ENCODE measurements at places on chromosomes 11 and 22. TPM values are rescaled to one million over a fixed set of nuclear protein-coding genes. Genes with fewer than 3 reads are reported as not detected.

Gene PSMD13
- total RNA-seq: 80.9 TPM

DNA sequence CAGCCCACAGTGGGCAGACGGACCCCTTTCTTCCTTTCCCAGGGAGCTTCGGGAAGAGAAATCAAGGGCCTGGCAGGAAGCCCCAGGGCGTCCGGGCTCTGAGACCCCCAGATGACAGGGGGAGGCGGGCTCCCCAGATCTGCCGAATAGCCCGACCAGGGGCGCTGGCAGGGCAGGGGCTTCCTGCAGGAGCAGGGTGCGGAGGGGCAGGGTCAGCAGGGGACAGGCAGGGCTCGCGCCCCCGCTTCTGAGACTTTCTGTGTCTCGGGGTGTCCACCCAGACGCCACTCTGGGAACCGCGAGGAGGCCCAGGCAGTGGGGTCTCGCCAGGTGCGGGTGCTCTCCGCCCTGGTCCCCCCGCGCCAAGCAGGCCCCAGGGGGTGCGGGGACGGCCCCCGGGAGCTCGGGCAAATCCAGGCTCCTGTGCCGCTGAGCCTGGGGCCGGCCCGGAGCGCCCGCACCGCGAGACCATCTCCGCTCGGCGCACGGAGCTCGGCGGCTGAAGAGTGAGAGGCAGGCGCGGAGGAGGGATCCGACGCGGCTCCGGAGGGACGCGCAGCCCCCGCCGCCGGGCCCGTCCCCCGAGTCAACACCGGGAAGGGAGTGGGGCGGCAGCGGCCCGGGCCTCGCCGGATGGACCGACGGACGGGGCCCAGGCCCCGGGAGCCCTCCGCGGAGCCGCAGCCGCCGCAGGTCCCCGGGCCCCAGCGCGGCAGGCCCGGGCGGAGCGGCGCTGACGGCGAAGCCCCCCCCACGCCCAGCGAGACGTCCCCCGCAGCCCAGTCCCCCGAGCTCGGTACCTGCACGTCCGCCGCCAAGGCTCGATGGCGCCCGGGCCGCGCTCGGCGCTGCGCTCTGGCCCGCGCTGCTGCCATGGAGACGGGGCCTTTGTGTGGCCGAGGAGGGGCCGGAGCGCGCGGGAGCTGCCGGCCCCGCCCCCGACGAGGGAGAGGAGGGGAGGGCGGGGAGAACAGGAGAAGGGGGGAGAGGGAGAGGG lies at the start of gene PLXNB2:
PLXNB2 (minus strand) TSS at position 894 of the 997 bp plus-strand sequence. CDS start 17,062 bp downstream, outside the sequence.
- DNase-seq: peak; percentile 90
- H3K27ac ChIP-seq: peak within 1 kb of the TSS; percentile 5
- H3K4me1 ChIP-seq: peaks cover 5% of the 10 kb centered on the region
- H3K27me3 ChIP-seq: no peaks in the 10 kb centered on the region
- H3K4me3 ChIP-seq: peak within 1 kb of the TSS; percentile 68
- H3K36me3 ChIP-seq: no peaks in the 10 kb centered on the region

- no peak overlapping the region for H3K4me3 ChIP-seq
- no peaks in the 10 kb centered on the region for H3K36me3 ChIP-seq
- H3K4me1 ChIP-seq: peaks cover 7% of the 10 kb centered on the region
- no peaks in the 10 kb centered on the region for H3K27me3 ChIP-seq
- DNase-seq: no peak
- no peak overlapping the region for H3K27ac ChIP-seq
Measured at GRCh38 chr11:35678975-35679374, 16.4 kb downstream of the TRIM44 start.

Gene VWCE
- total RNA-seq: 3.0 TPM

DNA sequence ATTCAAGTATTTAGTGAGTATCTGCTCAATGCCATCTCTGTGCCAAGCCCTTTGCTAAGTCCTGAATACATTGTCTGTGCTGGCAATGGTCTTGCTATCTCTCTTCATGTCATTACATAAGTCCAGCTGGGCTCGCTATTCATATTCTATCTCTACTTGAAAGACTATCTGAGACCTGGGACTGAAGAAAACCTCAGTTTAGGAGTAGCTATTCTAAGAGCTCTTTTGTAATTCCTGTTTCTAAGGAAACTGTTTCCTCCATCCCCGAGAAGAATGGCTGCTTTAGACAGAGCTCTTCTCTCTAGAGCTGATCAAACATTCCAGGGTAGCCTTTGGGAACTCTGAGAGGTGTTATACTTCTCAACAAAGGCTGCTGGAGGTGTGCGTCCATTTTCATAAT lies 33.0 kb downstream of the SLC17A6 start:
- H3K4me3 ChIP-seq: no peak overlapping the region
- no peaks in the 10 kb centered on the region for H3K27me3 ChIP-seq
- H3K27ac ChIP-seq: no peak overlapping the region
- no peaks in the 10 kb centered on the region for H3K4me1 ChIP-seq
- H3K36me3 ChIP-seq: no peaks in the 10 kb centered on the region
- no peak for DNase-seq

- no peaks in the 10 kb centered on the region for H3K36me3 ChIP-seq
- no peak for DNase-seq
- H3K4me1 ChIP-seq: no peaks in the 10 kb centered on the region
- no peak overlapping the region for H3K4me3 ChIP-seq
- H3K27ac ChIP-seq: no peak overlapping the region
- no peaks in the 10 kb centered on the region for H3K27me3 ChIP-seq
Measured at GRCh38 chr22:23088199-23088604, 17.9 kb downstream of the GNAZ start.

DNA sequence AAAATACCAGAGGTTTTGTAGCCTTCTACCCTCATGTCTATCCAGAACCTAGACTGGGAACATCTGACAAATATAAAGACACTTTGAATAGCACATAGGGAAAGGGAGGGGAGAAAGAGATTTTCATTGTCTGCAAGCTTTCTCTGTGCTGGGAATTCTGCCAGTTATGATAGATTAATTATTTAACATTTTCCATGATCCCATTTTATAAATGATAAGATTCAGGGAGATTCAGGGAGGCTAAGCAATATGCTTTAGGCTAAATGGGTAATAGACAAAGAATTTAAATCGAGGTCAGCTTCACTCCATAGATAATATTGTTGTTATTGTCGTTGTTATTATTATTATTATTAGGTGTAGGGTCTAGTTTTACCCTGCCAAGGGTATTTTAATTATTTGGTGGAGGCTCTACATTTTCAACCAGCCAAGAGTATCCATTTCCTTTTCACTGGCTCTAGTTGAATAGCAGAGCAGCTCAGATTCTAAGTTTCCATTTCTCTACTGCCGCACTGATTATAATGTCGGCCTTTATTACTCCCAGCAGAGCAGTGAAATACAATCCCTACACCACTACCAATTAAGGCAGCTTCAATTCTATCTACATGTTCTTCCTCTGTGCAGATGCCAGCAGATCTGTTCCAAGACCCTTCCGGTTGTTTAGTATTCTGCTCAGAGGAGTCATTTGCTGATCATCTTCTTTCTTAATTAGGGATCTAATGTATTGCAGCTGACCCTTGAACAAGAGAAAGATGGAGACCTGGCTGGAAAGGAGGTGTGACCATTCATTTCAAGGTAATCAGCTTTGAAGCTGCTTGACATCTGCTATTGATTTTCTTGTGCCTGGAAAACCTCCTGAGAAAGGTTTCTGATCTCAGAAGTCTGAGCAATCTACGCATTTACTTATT lies 23.8 kb upstream of the SYN3 start:
- no peak for DNase-seq
- H3K4me3 ChIP-seq: no peak overlapping the region
- no peaks in the 10 kb centered on the region for H3K36me3 ChIP-seq
- H3K27ac ChIP-seq: no peak overlapping the region
- no peaks in the 10 kb centered on the region for H3K27me3 ChIP-seq

DNA sequence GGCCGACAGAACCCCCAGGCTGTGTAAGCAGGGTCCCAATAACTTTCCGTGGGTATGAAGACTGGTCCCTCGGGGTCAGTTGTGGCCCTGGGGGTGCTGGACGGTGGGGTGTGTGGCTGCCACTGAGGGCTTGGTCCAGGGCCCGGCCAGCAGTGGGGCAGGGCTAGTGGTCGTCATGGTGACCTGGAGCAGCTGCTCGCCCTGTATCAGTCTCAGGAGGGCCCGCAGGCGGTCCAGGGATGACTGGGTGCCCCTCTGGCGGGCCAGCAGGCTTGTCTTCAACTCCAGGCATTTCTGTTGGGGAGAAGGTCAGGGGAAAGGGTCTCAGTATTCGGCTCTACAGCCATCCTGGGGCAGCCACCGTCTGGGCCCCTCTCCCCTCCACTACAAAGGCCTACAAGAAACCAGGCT lies 126.8 kb downstream of the PHF21B start:
- no peak for DNase-seq
- no peaks in the 10 kb centered on the region for H3K27me3 ChIP-seq
- H3K27ac ChIP-seq: no peak overlapping the region
- no peaks in the 10 kb centered on the region for H3K4me1 ChIP-seq

- peaks cover 6% of the 10 kb centered on the region for H3K36me3 ChIP-seq
- H3K27me3 ChIP-seq: no peaks in the 10 kb centered on the region
- H3K27ac ChIP-seq: peak overlapping the region; percentile 91
- H3K4me3 ChIP-seq: no peak overlapping the region
Measured at GRCh38 chr11:12241971-12242672, 131.7 kb downstream of the MICAL2 start.

DNA sequence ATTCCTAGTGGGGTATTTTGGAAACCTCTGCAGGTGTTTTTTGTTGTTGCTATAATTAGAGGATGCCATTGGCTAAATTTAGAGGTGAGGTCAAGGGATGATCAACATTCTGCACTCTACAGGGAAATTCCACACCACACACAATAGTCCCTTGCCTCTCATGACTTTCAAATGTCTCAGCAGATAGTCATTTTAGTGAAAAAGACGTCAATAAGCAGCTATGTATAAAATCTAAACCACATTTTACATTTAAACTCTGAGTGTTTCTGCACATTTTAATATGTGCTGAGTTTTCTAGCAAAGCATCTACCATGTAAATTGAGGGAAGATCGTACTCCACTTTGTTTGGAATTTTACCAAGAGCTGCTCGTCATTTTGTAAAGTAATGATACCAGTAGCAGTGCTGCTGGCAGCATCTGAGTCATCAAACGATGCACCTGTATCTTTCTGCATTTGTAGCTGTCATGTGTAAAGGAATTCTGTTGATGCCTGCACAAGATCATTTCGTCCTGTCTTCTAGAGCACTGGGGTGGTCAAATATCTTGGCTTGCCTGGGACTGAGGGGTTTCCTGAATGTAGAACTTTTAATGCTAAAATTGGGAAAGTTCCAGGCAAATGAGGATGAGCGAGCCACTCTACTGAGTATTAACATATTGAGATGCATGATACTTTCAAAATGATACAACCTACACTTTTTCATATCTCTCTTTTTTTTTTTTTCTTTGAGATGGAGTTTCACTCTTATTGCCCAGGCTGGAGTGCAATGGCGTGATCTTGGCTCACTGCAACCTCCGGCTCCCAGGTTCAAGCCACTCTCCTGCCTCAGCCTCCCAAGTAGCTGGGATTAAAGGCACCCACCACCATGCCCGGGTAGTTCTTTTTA lies 414.5 kb upstream of the SYN3 start:
- H3K36me3 ChIP-seq: no peaks in the 10 kb centered on the region
- DNase-seq: no peak
- H3K27ac ChIP-seq: no peak overlapping the region

DNA sequence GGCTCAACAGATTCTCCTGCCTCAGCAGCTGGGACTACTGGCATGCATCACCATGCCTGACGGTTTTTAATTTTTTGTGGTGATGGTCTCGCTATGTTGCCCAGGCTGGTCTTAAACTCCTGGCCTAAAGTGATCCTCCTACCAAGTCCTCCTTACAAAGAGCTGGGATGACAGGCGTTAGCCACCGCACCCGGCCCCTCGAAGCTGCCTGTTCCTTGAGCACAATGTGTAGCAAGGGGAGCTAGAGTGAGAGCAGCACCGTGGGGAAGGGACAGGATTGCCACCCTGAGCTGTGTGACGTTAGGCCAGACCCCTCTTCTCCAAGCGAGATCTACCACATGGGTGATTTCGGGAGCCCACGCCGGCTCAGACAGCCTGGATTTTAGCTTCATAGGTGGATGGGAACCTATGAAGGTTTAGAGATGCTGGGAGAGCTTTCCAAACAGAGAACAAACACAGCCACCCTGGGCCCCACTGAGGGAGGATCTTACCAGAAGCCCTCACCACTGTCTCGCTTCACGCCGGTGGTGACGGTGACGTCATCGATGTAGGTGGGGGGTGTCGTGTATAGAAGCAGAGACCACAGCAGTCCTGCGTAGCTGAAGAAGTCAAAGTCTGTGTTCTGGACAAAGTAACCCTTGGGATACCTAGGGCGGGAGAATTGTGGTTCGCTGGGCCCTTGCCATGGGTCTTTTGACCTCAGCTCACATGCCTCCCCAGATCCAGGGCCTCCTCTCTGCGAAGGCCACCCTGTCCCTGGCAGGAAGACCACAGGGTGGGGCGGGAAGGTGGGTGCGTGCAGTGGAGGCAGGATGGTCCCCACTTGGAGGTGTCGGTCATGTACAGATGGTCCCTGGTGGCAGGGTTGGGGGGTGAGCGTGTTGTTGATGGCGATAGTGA lies 23.1 kb downstream of the RGL4 start:
- no peaks in the 10 kb centered on the region for H3K27me3 ChIP-seq
- H3K36me3 ChIP-seq: no peaks in the 10 kb centered on the region
- no peak overlapping the region for H3K27ac ChIP-seq
- no peaks in the 10 kb centered on the region for H3K4me1 ChIP-seq
- H3K4me3 ChIP-seq: no peak overlapping the region

Gene CYTH4
- 28.2 TPM for total RNA-seq

DNA sequence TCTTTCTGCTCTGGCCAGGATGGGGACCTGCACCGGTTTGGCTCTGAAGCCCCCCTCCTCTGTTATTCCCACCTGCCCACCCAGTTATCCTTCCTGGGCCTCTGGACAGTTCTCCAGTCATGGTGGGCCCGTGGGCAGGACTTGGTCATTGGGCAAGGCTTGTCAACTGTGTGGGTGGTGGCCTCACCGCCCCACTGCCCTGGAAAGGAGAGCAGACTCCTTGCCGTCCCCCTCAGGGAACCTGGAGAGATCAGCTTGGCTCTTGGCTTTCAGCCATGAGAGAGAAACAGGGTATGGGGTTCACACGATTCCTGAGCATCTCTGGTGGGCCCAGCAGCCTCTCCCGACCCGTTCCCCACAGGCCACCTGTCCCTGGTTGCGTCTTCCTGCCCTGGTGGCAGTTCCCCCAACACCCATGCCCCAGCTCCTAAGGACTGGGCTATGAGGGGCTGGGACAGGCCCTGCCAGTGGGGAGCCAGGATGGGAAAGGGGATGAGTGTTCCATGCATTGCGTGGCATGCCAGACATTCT lies 92.3 kb downstream of the MORC2 start:
- H3K4me1 ChIP-seq: no peaks in the 10 kb centered on the region
- peak; percentile 68 for DNase-seq
- no peaks in the 10 kb centered on the region for H3K36me3 ChIP-seq
- no peaks in the 10 kb centered on the region for H3K27me3 ChIP-seq
- no peak overlapping the region for H3K27ac ChIP-seq
- no peak overlapping the region for H3K4me3 ChIP-seq

- H3K27me3 ChIP-seq: no peaks in the 10 kb centered on the region
- H3K4me1 ChIP-seq: no peaks in the 10 kb centered on the region
- no peak for DNase-seq
Measured at GRCh38 chr11:112801817-112802088, 159.5 kb upstream of the NCAM1 start.

- no peaks in the 10 kb centered on the region for H3K27me3 ChIP-seq
- H3K27ac ChIP-seq: no peak overlapping the region
- no peak overlapping the region for H3K4me3 ChIP-seq
- H3K4me1 ChIP-seq: no peaks in the 10 kb centered on the region
- no peak for DNase-seq
Measured at GRCh38 chr11:62852523-62853188, 13.3 kb upstream of the WDR74 start.

Gene NAV2
- total RNA-seq: 84.6 TPM
